MCF 10A (cell line): ENCODE measurements at places on chromosomes 2 and 18.

DNA sequence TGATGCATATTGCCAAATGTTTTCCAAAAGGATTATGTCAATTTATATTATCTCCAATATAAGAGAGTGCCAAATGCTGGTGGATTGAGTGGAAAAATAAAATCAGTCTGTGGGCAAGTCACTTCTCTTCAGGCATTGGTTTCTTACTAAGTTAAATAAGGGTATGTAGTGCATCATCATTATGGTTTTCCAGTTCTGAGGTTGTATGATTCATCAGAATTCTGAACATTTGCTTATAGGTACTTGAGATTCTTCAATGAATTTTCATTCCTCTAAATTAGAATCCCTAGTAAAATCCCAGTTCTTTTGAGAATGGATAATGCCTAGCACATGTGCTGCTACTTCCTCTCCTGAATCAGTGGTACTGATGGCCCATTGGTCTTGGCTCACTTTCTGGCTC lies 188.9 kb upstream of the OSR1 start:
- H3K4me3 ChIP-seq = no peak overlapping the region
- DNase-seq = no peak
- no peaks in the 10 kb centered on the region for H3K27me3 ChIP-seq
- H3K4me1 ChIP-seq = peaks cover 13% of the 10 kb centered on the region
- H3K36me3 ChIP-seq = no peaks in the 10 kb centered on the region

DNA sequence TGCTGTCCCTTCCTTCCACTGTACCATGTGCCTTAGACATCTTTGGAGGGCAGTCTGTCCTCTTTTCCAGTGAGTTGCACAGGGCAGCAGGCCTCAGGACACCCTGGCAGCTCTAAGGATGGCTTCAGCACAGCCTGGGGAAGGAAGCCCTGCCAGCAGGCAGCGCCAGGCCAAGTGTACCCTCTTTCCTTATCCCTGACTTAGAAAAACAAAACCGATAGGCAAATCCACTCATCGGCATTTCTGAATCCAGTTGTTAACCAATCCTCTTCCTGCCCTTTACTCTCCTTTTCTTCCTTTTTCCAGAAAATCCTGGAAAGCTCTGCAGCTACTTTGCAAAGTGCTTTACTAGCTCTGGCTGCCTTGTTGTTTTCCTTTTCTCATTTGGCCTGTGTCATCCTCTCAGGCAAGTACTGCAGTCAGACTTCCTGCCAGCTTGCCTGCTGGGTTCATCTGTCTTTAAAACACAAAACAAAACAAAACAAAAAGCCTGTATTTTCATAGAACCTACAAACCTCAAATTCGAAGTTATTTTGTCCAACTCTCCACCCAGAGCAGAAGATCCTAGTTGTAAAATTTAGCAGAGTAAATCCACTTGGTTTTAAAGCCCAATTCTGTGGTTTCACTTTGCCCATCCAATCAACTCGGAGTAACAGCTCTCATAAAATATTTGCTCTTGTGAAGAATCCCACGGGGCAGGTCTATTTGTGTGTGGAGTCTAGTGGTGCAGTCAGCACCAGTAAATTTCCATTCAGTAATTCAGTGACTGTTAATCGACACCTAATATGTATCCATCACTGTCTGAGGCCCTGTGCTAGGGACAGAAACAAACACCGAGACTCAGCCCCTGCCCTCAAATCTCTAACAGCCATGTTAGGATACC lies 45.2 kb downstream of the PCBP1 start:
- H3K36me3 ChIP-seq = peaks cover 6% of the 10 kb centered on the region
- H3K4me1 ChIP-seq = peaks cover 37% of the 10 kb centered on the region
- H3K4me3 ChIP-seq = peak overlapping the region; percentile 59
- no peaks in the 10 kb centered on the region for H3K27me3 ChIP-seq

GRCh38 chr18:4441098-4441497 lies 14.0 kb downstream of the DLGAP1 start:
- no peak overlapping the region for H3K27ac ChIP-seq
- no peak for DNase-seq
- no peak overlapping the region for H3K4me3 ChIP-seq
- H3K4me1 ChIP-seq = no peaks in the 10 kb centered on the region

- no peaks in the 10 kb centered on the region for H3K27me3 ChIP-seq
- no peak for DNase-seq
- H3K4me3 ChIP-seq = no peak overlapping the region
- H3K36me3 ChIP-seq = no peaks in the 10 kb centered on the region
- no peak overlapping the region for H3K27ac ChIP-seq
Measured at GRCh38 chr2:147232225-147232669, 612.6 kb upstream of the ACVR2A start.

GRCh38 chr2:96811917-96812316 lies 4.2 kb upstream of the CNNM3 start:
- no peak for DNase-seq
- no peak overlapping the region for H3K4me3 ChIP-seq
- peaks cover 5% of the 10 kb centered on the region for H3K36me3 ChIP-seq
- H3K27me3 ChIP-seq = no peaks in the 10 kb centered on the region
- H3K27ac ChIP-seq = no peak overlapping the region
- H3K4me1 ChIP-seq = no peaks in the 10 kb centered on the region
